ENCODE measurements at places on chromosomes 12 and 14. TPM values are rescaled to one million over a fixed set of nuclear protein-coding genes. Genes with fewer than 3 reads are reported as not detected.

DNA sequence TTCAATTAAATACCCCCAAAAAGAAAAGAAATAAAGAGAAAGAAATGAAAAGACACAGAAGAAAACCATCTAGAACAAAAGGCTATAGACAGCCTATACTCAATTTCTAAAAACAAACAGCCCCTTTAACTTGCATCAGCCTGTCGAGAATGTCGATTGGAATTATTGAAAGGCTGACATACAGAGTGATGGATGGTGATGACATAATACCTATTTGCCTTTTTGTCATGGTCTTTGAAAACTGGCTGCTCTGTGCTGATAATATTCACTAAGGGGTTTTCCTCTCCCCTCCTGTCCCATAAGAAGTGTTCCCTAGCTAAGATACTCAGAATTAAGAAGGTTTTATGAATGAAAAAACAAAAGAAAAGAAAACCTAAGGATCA, 393.7 kb downstream of the SOX5 start:
- H3K27ac ChIP-seq: no peak overlapping the region
- no peaks in the 10 kb centered on the region for H3K4me1 ChIP-seq
- H3K4me3 ChIP-seq: no peak overlapping the region
- no peaks in the 10 kb centered on the region for H3K36me3 ChIP-seq
- H3K27me3 ChIP-seq: no peaks in the 10 kb centered on the region

DNA sequence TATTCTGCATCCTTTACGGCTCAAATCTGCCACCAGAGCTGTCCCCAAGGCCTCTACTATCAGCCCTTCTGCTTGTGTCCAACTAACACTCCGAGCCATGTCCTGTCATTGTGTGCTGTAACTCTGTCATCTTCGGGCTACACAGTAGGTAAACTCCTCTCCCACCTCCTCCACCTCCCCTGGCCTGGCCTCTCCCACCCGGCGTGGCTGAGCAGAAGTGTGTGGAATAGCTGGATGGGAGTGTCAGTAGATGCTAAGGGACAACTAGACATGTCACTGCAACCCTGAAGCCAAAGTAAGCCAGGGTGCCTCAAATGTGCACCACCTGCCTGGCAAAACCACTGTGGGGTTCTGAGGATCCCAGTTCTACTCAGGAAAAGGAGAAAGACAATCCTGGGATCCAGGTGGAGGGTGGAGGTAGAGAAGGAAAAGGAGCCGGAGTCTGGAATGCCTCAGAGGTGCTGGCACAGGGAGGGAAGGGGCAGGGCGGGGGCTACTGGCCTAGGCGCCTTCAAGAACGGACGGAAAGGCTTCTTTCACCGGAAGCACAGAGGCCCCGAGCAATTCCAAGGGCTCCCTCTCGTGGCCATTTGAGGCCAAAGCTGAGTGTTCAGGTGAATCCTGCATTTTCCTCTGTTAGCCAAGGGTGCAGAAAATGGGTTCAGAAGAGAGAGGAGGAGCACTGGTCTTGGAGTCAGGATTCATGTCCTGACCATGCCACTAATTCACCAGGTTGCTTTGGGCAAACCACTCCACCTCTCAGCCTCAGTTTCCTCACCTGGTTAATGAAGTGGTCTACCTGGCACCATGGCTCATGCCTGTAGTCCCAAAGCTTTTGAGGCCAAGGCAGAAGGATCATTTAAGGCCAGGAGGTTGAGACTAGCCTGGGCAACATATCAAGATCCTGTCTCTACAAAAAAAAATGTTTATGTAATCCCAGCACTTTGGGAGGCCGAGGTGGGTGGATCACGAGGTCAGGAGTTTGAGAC, 20.5 kb upstream of the FAM181A start:
- no peak overlapping the region for H3K4me3 ChIP-seq

DNA sequence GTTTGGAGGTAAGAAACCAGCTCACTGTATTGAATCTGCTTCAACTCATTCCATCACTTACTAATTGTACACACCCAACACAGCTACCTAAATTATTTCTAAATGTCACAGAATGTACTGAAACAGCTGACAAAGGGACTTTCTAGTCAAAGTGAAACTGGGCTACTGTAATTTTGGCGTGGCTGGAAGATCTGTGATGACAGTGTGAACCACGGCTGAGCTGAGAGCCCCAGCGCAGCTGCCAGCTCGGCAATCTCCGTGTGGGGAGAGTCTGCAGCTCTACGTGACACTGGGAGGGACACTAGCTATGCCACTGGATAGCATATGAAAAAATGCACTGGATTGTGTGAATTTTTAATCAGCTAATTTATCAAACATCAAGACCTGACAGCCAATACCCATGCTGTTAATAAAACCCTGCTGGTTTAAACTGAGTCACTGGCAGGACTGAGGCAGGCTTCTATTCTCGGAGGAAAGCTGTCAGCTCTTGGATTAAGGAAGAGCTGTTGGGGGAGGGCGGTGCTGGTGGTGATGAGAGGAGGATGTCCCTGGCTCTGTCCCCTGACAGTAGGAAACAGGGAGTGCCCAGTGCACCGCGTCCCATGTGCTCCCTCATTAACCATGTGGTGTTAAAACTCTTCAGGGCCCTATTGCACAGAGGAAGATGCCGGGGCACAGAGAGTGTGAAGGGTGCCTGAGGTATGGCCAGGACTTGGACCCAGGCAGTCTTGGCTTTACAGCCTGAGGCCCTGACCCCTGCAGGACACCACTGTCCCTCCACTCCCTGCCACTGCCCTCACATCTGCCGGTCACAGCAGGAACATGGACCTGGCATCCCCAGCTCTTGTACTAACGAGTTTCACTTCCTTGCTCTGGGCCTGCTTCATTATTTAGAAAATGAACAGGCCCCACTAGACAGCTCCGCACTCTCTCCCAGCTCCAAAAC, 13.3 kb downstream of the SLC15A4 start:
- no peaks in the 10 kb centered on the region for H3K27me3 ChIP-seq
- peak overlapping the region; percentile 73 for H3K27ac ChIP-seq
- H3K4me3 ChIP-seq: no peak overlapping the region
- peaks cover 4% of the 10 kb centered on the region for H3K4me1 ChIP-seq

- no peak for DNase-seq
- H3K4me1 ChIP-seq: no peaks in the 10 kb centered on the region
- no peaks in the 10 kb centered on the region for H3K27me3 ChIP-seq
Observed at GRCh38 chr12:58801986-58802385, 118.3 kb downstream of the LRIG3 start.

The SLC25A47 gene
- not detected for total RNA-seq

DNA sequence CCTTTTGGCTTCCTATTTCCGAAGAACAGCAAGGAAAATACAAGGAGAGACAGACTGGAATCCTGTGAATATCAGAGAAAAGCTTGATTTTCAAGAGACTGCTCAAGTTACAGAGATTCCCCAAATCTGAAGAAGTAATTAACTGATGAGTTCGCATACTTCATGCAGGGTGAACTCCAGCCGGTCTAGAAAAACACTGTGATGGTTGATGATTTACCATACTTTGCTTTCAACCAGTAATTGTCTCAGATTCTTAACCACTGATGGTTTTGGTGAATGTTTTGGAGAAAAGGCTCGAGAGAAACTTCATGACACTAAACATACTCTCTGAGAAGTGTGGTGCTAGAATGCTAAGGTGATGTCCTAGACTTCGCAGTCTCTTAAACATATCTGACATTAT, 4.4 kb upstream of the PLXNC1 start:
- no peaks in the 10 kb centered on the region for H3K4me1 ChIP-seq
- no peak overlapping the region for H3K4me3 ChIP-seq
- peaks cover 23% of the 10 kb centered on the region for H3K27me3 ChIP-seq
- H3K36me3 ChIP-seq: no peaks in the 10 kb centered on the region
- DNase-seq: no peak

The GARIN6 gene
- total RNA-seq: not detected

All from cardiac muscle cell (in vitro differentiated cells and primary cell).